ENCODE measurements at places on chromosomes 5 and 9. TPM values are rescaled to one million over a fixed set of nuclear protein-coding genes. Genes with fewer than 3 reads are reported as not detected.

GRCh38 chr5:95284572-95285408, at the start of gene MCTP1:
Gene MCTP1 (minus strand): TSS chr5:95285094.
- peak; percentile 61 for DNase-seq

The CLIC3 gene
- total RNA-seq, result not detected

DNA sequence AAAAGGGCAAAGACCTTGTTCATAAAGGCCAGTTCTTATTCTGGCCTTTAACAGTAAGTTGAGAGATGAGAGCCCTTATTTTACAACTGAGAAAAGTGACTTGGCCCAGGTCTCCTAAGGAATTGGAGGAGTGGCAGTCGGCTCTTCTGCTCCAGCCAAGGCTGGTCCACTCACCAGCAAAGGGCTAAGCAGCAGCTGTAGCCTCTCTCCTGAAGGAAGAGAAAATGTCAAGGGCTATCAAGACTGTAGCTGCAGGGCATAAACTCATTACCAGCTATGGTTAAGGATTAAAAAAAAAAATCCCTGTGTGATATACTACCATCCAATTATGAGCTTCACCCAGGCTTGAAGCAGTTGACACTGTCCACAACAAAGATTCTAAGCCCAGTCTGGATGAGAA, 138.6 kb upstream of the RAD23B start:
- no peak for DNase-seq

DNA sequence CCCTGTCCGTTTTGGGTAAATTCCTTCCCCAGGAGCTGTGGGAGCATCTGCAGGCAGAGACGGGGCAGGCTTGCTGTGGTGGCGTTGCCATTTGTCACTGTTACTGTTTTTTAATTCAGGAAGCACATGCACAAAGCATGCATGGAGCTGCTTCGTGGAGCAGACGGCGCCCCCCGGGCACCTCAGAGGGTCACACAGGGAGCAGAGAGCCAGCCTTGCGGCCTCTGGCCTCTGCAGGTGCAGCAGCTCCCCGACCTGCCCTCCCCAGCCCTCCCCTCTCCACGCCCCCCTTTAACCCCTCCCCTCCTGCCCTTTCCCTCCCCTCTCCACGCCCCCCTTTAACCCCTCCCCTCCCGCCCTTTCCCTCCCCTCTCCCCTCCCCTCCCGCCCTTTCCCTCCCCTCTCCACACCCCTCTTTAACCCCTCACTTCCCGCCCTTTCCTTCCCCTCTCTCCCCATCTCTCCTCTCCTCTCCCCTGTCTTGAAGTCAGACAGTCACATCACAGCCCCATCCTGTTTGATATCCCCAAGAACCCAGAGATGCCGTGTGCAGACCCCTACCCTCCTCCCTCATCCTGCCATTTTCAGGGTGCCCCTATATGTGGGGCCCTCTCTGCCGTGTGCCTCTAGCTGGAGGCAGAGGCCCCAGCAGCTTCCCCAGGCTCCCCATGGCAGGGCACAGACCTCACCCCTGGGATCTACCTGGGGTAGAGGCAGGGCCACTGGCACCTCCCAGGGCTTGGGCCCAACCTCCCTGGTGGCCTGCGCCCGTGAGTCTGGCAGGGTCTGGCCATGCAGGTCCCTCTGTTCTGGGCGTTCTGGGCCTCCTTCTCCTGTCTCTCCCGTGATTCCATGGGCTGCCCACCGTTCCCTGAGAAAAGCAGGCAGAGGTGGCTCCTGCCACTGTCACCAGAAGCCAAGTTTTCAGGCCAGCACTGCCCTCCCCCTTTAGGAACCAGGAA, 29.6 kb upstream of the UBAC1 start:
- peak; percentile 41 for DNase-seq

- DNase-seq, result no peak
Measured at GRCh38 chr5:30879887-30880286, 313.6 kb upstream of the CDH6 start.

DNA sequence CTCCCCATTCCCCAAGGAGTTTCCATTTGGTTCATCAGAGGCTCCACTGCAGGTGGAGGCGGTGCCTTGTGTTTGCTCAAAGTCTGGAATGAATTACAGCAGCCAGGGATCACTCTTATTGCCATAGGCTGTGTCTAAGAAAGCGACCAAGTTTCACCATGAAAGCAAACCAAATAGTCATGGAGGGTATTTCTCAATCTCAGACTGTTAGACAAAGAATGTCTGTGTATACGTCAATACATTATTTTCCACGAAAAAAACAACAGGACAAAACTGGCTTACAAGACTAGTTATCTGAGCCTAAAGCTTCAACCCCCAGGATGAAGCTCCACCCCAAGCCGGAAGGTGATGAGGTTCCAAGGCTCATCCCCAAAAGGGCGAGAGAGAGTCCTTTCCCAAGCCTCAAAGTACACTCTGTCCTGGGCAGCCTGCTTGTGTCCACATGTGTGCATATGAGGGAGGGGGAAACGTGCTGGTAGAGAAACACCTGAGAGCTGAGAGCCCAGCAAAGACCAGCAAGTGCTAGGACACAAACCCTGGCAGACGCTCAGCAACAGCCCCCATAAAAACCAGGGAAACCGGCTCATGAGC, 4.3 kb downstream of the B4GALT1 start:
- DNase-seq, result peak; percentile 72
